GM12892 (cell line): ENCODE measurements at places on chromosomes 11 and 22.

- no peak for DNase-seq
Measured at GRCh38 chr22:35746946-35747703, 29.5 kb downstream of the APOL5 start.

DNA sequence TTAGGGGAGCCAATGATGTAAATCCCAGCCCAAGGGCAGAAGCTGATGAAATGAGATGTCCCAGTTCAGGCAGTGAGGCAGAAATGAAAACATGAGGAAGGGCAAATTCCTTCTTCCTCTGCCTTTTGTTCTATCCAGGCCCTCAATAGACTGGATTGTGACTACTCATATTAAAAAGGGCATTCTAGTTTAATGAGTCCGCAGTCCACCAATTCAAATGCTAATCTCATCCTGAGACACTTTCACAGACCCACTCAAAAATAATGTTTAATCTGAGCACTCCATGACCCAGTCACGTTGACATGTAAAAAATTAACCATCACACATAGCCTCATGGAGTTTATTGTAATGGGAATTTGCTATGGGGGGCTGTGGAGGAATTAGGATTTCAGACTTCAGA is 717.9 kb downstream of the OPCML start:
- no peak for DNase-seq

GRCh38 chr11:70637949-70638583 is 239.7 kb downstream of the CTTN start:
- no peak for DNase-seq

- DNase-seq, result no peak
Measured at GRCh38 chr11:45494738-45495137, 170.7 kb downstream of the CHST1 start.

GRCh38 chr11:110475671-110476070 is 45.9 kb downstream of the FDX1 start:
- DNase-seq, result no peak

GRCh38 chr11:62604460-62605120 is 2.9 kb upstream of the MTA2 start:
- no peak for DNase-seq

- no peak for DNase-seq
Measured at GRCh38 chr22:44994399-44995104, 15.3 kb downstream of the PHF21B start.

- no peak for DNase-seq
Measured at GRCh38 chr11:121551463-121551862, 98.7 kb upstream of the SORL1-AS1 start.

- no peak for DNase-seq
Measured at GRCh38 chr11:3984896-3985295, 109.7 kb upstream of the RRM1 start.

- DNase-seq, result no peak
Measured at GRCh38 chr11:87125257-87125656, 87.5 kb downstream of the TMEM135 start.

DNA sequence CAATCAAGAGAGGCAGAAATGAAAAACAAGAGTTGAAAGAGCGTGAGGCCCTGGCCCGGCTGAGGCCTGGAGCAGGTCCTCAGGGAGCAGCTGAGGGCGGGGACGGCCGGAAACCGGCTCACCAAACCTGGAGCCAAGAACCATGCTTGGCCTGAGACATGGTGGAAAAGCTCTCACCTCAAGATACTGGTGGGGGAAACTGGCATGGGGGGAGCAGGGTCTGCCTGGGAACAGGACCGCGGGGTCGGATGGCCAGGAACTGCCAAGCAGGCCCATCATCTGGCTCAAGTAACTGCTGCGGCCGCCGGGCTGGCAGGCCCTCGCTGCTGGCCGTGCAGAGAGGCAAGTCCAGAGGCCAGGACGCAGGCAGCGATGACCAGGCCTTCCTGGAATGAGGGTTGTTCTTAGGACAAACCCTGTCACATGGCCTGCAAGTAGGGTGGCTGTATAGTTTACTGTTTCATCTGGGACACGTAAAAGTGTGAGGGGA is 18.9 kb upstream of the WNT11 start:
- no peak for DNase-seq

DNA sequence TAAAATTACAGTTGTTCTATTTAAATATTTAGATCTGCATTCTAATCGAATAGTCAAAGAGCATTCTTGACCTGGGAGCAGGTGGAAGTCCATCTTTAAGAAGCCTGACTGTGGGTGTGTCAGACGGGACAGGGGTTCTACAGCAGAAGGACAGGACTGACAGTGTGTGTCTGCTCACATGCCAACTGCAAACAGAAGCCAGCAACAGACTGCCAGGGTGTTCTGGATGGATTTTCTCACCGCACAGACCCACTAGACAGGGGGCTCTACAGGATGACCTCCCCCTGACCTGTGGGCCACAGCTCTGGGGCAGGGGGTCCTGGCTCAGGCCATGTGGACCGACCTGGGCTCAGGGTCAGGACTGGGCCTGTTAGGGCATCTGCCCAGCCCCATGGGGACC is 22.8 kb upstream of the NAP1L4 start:
- DNase-seq, result no peak

DNA sequence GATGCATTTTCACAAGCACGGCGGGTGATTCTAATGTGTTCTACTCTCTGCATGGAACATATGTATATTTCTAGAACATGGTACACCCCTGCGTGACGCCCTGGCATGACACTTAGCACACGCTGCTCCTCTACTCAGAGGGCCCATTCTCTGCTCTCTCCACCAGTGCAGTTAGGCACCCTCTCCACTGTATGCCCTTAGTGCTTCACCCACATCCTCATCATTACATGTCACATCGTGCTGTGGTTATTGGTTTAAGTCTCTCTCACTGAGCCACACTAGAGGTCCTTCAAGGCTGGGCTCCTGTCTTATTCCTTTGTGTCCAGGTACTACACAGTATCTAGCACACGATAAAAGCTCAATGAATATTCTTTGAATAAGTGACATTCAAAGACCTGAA is 16.7 kb downstream of the TMPRSS13 start:
- DNase-seq, result no peak
